ENCODE measurements at places on chromosomes 13 and 19.
A peak's percentile ranks its signal among the peaks of the same experiment; 100 is the strongest.

- DNase-seq, result no peak
Observed at GRCh38 chr19:47714339-47714738, 1.1 kb downstream of the EHD2 start.

GRCh38 chr13:100115693-100116254 is 26.9 kb downstream of the PCCA start:
- DNase-seq, result no peak

DNA sequence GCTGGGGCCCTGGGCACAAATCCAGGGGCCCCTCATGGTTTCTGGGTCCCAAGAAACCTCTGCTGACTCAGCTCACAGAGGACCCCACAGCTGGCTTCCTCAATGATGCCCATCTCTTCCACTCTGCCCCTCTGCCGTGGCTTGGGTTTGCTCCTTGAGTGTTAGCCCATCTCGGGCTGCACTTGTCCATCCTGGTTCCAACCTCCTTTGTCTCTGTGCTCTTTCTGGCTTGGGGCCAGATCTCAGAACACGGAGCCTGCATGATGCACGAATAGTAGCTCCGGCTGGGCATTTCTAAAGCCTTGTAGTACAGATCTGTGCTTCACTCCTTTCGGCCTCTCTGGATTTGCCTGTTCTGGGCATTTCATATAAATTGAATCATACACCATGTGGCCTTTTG is 53.8 kb downstream of the F2RL3 start:
- DNase-seq, result no peak

- peak; percentile 84 for DNase-seq
Observed at GRCh38 chr19:984165-984967, at the start of gene WDR18. TSS of gene WDR18 (plus strand) at chr19:984345. CDS start at chr19:984354, 9 bp downstream.

- DNase-seq, result peak; percentile 75
Observed at GRCh38 chr13:114222461-114222968, 12.2 kb upstream of the CDC16 start.

DNA sequence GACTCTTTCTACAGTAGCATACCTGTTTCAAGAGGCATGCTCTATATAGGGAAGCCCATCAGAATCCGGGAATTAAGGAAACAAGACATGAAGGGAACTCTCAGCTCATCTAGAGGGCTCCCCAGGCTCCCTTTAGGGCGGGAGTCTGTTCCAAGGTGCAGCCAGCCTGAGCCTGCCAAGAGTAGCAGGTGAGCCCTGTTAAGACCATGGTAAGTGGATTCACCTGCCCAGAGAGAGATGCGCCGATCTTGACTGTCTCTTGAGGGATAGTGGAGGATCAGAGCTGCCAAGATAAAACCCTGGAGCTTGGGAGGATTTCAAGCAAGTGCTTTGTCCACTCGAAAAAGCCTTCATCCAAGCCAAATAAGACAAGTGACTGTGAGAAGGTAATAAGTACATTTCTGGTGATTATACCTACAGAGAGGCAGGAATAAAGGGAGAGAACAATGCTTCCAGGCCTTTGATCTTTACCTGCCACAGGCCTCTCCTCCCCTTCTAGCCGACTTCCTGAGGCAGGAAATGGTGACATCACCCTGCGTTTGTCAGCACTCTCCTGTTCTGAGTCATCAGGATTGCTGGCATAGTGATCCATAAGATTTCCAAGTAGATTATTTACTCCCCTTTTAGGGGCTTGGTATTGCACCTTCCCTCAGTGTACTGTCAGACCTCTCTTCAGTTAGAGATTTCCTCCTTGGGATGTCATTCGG is 31.5 kb downstream of the KLF5 start:
- peak; percentile 13 for DNase-seq

DNA sequence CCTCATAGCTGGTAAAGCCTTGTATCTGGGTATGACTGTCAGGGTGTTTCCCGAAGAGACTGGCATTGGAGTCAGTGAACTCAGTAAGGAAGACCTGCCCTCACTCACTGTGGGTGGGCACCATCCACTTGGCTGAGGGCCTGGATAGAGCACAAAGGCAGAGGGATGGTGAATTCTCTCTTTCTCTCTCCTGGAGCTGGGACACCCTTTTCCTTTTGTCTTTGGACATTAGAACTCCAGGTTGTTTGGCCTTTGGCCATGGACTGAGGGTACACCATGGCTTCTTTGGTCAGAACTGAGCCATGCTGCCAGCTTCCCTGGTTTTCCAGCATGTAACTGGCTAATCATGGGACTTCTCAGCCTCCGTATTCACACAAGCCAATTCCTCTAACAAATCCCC is 4.6 kb upstream of the CEACAM1 start:
- no peak for DNase-seq

GRCh38 chr19:11410682-11411081 is 8.4 kb downstream of the RGL3 start:
- no peak for DNase-seq

DNA sequence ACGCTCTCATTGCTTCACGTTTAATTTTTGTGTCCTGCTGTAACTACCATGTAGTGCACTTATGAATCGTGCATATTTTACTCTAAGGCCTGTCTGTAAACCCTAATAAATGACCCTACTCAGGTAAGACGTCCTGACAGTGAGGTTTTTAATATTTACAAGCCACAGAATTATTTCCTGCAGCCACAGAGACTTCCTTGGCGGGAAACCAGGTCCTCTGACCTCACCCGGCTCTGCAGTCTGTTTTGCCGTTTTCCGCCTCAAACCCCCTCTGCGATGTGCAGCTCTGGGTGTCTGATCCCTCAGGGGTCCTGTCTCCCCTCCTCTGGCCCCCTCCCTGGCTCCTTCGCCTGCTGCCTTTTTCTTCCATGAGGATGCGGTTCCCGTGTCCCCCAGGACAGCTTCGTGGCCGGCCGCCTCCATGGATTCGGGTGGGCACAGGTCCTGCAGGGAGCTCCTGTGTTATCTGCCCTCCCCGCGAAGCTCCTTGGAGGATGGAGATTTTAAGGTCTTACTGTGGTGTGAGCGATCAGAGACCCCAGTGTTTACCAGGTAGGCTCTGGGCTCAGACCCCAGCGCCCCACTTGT is 66.3 kb downstream of the MCF2L start:
- no peak for DNase-seq

DNA sequence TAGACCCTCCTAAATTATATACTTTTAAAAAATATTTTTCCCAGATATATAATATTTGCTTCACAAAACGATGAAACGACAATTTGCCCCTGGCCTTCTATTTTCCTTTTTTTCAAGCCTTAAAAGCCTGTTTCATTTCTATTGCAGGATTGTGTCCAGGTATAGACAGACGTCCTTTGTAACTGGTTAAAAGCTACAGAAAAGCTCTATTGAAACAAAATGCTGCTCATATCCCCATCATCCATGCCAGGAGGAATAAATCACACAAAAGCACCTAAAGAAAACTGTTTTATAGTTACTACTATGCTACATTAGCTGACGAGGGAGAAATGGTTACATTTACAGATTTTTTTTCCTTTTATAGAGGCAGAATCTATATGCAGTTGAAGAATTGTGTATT is 765.1 kb downstream of the DIAPH3 start:
- no peak for DNase-seq

DNA sequence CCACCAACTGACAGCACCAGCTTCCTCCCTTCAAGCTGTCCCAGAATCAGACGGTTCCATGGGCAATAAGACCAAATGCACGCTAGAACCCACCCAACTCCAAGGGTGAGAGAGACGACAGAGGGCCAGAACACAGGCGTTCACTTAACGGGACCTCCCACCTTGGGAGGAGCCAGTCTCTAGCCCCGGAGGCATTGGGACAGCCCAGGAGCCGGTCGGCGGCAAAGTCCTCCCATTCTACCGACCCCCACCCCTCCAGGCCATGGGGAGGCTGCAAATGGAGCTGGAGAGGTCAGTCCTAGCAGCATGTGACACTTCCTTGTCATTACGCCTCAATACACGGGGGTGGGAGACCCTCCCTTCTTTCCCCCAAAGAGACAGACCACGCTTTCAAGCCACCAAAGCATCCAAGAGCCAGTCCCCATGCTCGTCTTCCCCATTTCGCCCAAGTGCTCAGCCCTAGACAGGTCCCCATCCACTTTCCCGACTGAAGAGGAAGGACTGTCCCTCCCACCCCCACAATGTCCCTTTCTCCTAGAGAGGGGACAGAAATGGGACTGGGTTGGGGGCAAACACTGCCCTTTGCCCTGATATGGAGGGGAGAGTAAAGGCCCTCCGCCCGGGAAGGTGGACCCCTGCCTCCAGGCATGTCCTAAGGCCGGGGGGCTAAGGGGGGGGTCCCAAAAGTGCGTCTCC is 964 bp downstream of the KHSRP start:
- DNase-seq, result peak; percentile 49

DNA sequence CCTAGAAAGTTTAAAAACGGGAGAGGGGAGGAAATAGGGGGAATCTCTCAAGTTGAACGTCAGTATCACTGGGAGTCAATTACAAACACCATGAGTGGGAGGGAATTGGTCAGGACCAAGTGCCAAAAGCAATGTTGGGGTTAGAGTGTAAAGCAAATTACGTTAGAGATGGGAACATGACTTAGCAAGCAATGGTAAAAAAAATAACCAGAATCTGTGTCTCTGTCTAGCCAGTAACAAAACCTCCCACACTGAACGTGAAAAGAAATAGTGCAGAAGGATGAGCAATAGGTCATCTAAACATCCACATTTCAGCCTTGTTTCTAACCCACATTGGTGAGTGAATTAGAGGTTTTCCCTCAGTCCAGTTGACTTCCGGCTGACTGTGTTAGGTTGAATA is 242.2 kb downstream of the COG6 start:
- no peak for DNase-seq

DNA sequence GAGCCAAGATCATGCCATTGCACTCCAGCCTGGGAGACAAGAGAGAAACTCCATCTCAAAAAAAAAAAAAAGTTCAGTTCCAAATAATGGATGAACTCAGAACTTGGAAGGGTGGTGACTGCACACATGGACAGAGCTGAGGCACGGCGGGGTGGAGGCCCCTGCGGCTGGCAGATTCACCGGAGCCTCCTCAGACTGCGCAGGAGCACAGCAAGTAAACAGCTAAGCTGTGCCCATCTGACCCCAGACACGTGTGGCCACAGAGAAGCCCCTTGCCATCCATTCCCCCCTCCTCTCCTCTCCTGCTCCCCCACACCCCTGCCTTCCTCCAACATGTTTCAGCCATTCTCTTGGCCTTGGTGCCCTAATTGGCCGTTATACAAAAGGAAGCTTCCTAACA is 15.6 kb upstream of the PROZ start:
- no peak for DNase-seq

GRCh38 chr19:5957170-5957569 is 20.8 kb downstream of the RANBP3 start:
- DNase-seq, result no peak

- no peak for DNase-seq
Observed at GRCh38 chr13:21059641-21060337, 1.6 kb downstream of the LATS2 start.

GRCh38 chr19:1360818-1361461 is 22.8 kb upstream of the NDUFS7 start:
- DNase-seq, result peak; percentile 87

DNA sequence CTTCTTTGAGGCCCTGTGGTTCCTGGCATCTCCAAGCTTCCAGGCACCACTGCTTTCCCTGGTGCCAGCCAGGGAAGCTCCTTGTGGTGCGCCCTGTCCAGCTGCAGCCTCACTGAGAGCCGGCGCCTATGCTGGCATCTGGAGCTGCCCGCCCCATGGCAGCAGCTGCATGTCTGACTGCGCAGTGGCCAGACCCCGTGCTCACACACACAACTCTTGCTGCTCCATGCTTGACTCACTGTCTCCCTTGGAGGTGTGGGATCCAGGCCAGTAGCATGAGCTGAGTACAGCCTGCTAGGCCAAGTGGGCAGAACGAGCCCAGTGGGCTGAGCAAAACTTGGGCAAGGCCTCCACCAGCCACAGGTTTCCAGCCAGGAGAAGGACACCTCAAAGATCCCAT is 11.5 kb upstream of the SUPT20H start:
- DNase-seq, result no peak

- DNase-seq, result peak; percentile 89
Observed at GRCh38 chr13:110712081-110712848, 1.2 kb upstream of the ING1 start.

GRCh38 chr19:20422216-20423205 is 143.1 kb downstream of the ZNF737 start:
- no peak for DNase-seq

DNA sequence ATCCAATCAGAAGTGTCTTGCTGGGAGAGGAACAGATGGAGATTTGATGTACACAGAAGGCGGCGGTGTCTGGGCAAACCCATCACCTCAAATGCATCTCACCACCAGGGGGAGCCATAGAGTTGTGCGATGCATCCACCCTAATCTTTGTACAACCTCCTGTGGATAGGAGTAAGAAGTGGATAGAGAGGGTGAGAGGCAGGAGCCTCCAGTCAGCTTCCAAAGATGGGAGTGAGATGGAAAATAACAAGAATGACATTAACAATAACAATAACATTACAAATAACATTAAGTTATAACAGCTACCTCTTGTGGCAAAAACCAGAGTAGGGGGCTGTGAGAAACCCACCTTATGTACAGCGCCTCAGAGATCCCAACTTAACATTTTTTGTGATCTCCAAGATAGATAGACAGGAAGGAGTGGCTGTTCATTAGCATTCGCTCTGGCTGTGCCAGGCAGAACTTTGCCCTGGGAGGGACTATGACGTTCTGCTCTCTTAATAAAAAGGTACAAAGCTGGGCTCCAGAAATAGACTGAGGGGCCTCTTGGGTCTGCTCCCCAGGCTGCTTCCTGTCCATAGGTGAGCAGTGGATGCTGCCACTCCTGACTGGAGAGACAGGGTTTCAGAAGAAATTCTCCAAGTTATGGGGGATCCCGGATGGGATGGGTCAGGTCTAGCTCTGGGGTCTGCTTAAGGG is 5.2 kb upstream of the CEACAM18 start:
- DNase-seq, result peak; percentile 92

- DNase-seq, result peak; percentile 2
Observed at GRCh38 chr19:20247016-20247683, 80.1 kb downstream of the ZNF486 start.

DNA sequence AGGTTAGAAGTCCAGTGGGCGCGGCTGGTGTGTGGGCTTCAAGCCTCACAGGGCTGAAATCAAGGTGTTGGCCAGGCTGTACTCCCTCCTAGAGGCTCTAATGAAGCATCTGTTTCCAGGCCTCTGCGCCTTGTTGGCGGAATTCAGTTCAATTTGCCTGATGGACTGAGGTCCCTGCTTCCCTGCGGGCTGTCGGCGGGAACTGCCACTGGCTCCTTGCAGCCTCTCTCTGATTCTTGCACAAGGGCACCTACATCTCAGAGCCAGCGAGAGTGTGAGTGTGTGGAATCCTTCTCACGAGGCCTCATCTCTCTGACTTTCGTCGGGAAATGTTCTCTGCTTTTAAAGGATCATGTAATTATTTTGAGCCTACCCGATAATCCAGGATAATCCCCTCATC is 128.6 kb downstream of the DLEU7 start:
- DNase-seq, result no peak

- no peak for DNase-seq
Observed at GRCh38 chr13:79681069-79681468, 200.1 kb downstream of the NDFIP2 start.

Measured in KBM-7 (cell line).